ENCODE measurements at places on chromosomes 6 and 20. TPM values are rescaled to one million over a fixed set of nuclear protein-coding genes. Genes with fewer than 3 reads are reported as not detected.

DNA sequence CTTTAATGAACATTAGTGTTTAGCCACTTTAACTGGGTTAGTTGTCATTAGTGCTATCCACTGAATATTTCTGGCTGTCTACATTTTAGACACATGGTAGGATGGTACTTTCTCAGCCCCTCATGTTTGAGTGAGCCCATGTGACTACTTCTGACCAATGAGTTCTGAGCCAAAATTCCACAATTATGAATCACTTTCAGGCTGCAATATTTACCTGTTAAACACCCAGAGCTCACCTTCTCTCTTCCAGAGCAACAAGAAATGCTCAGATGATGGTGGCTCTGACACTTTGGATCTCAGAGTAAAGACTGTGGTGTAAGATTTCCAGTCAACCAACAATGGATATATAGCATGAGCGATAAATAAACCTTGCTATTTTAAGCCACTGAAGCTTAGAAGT lies 24.8 kb downstream of the SPACA1 start:
- H3K36me3 ChIP-seq = no peaks in the 10 kb centered on the region
- no peak for DNase-seq
- H3K27me3 ChIP-seq = no peaks in the 10 kb centered on the region
- no peaks in the 10 kb centered on the region for H3K4me1 ChIP-seq
- H3K4me3 ChIP-seq = no peak overlapping the region

DNA sequence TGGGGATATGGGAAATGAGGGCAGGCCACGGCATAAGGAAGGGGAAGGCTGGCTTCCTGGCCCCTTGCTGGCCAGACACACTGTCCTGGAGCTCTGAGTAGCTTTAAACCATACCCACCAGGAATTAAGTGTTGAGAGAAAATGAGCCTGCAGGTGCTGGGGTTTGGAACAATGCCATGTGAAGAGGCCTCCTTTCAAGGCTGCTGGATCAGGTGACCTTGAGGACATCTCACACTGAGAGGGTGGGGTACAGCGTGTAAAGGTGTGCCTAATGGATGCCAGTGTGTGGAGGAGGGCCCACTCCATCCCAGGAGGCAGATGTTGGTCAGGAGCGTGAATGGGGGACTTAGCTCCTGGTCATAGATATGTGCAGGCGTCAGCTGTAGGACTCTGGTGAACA lies 74.8 kb upstream of the MLN start:
- DNase-seq = no peak
- H3K27me3 ChIP-seq = peaks cover 14% of the 10 kb centered on the region
- H3K4me3 ChIP-seq = no peak overlapping the region
- H3K27ac ChIP-seq = no peak overlapping the region

DNA sequence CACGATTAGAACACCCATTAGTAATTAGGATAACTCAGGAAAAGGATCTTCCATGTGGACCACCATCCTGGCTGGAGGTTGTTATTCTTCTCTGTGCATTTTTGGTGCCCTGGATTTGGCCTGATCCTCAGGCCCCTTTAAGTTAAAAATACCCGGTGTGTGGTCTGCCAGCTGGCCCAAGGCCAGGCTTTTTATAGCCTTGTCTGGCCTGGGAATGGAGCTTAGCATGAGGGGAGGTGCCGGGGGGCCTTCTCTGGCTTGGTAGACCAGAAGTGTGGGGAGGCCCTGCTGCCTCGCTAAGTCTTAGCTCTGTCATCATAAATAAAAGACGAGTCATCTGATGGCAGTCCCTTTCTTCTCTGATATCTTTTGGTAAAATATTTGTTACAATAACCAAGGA lies 71.4 kb downstream of the ARID1B start:
- H3K4me1 ChIP-seq = peaks cover 2% of the 10 kb centered on the region
- no peak overlapping the region for H3K27ac ChIP-seq
- no peaks in the 10 kb centered on the region for H3K27me3 ChIP-seq
- no peaks in the 10 kb centered on the region for H3K36me3 ChIP-seq
- H3K4me3 ChIP-seq = no peak overlapping the region

- no peaks in the 10 kb centered on the region for H3K36me3 ChIP-seq
- peaks cover 6% of the 10 kb centered on the region for H3K4me1 ChIP-seq
- H3K4me3 ChIP-seq = no peak overlapping the region
These were observed 102.3 kb upstream of the ZNF217 start for GRCh38 chr20:53695797-53696527.

GRCh38 chr6:138008791-138009190 lies 98.4 kb downstream of the PERP start:
- no peaks in the 10 kb centered on the region for H3K4me1 ChIP-seq
- no peaks in the 10 kb centered on the region for H3K36me3 ChIP-seq
- DNase-seq = no peak

DNA sequence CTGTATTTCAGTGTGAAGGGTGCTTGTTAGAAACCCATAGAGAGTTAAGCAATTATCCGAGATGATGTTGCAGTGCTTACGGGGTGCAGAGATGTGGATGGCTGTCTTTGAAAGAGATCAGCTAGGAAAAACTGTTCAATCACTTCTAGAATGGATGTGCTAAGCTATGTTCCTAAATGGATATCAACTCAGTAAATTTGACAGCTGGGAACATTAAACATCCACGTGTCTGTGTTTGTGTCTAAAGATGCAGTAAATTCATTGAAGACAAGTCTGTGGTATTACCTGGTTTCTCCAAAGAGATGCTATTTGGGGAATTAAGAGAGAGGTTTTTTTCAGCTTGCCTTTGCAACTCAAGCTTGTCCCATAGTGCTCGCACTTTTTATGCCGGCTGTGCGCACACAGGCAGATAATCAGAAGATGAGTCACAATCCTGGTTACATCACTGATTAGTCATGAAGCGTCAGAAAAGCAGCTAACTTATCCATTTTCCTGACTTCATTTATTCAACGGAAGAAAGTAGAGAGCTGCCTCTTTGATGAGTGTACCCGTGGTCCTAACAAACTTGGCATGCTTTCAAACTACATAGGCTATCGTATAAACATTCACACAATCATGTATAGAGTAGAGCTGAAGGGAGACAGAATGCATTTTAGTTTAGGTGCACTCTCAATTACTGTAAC lies 691.7 kb upstream of the SLC35B3 start:
- peaks cover 3% of the 10 kb centered on the region for H3K4me1 ChIP-seq
- peak overlapping the region; percentile 11 for H3K27ac ChIP-seq
- peak; percentile 98 for DNase-seq
- no peaks in the 10 kb centered on the region for H3K36me3 ChIP-seq

DNA sequence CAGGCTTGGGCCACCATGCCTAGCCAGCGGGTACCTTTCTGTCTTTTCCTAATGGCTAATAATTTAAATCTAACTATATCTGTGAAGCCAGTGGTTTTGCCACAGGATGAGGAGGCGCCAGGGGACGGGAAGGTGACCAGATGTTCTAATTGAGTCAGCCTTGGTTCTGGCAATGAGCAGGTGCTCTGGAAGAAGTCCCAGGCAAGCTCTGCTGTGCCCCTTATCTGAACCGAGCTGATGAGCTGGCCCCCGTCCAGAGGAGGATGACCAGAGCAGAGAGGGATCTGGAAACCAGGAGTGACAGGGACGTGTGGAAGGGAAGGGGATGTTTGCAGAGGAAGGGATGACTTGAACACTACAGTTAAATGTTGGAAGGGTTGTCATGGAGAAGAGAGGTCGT lies 46.7 kb downstream of the SLC35D3 start:
- H3K36me3 ChIP-seq = no peaks in the 10 kb centered on the region
- DNase-seq = no peak
- no peaks in the 10 kb centered on the region for H3K27me3 ChIP-seq
- H3K4me1 ChIP-seq = no peaks in the 10 kb centered on the region
- H3K27ac ChIP-seq = no peak overlapping the region

The EDN1 gene
- 0.26 TPM for total RNA-seq

The FAM83C gene
- total RNA-seq = not detected
